ENCODE measurements at places on chromosomes 5 and 9.
A peak's percentile ranks its signal among the peaks of the same experiment; 100 is the strongest.

DNA sequence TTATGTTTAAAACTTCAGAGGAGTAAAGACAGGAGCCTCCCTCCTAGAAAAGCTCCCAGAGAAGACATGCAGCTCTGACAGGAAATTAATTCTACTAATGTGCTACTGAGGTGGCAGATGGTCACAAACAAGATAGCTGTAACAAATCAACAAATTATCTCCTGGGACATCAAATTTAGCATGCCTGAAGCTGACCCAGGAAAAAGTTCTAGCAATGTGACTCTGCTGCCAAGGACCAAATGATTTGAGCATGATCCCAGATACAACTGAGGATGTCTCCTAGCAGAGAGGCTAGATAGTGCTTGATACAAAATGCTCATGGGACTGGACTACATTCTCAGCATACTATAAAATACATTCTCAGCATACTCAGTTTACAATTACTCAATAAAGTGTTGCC is 413.5 kb upstream of the SMC2 start:
- DNase-seq, result no peak

- no peak for DNase-seq
Measured at GRCh38 chr5:171629628-171630349, 155.8 kb upstream of the SMIM23 start.

DNA sequence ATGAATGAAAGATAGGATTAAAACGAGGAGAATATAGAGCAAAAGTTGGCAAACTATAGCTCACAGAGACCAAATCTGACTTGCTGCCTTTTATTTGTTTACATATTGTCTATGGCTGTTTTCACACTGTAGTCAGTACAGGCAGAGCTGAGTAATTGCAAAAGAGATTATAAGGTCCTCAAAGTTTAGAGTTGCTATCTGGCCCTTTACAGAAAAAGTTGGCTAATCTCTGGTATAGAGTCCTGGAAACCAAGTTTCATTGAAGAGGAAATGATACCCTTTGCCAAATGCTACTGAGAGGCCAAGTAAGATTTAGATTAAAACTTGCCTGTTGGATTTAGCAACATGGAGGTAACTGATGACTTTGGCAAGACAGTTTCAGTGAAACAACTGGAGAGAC is 36.0 kb downstream of the LYRM7 start:
- DNase-seq, result no peak

- DNase-seq, result no peak
Measured at GRCh38 chr9:35664531-35665470, at the start of gene ARHGEF39. Gene ARHGEF39 (minus strand): TSS chr9:35665195. CDS start chr9:35665169, 26 bp downstream.

DNA sequence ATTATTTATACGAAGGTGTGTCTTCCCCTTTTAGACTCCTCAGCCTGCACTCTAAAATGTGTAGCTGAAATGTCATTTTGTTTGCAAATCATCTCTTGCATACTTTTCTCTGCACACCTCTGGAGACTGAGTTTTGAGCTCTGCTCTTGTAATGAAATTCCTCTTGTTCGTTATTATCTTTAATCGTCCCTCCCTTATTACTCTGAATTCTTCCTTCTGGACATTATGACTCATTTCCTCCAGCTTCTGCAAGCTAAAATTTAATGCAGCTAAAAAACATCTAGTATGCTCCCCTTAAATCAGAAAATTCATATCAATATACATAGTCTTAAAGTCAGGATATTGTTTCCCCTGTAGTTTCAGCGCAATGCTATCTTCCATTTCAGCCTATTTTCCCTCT is 13.5 kb downstream of the ISL1 start:
- DNase-seq, result no peak

DNA sequence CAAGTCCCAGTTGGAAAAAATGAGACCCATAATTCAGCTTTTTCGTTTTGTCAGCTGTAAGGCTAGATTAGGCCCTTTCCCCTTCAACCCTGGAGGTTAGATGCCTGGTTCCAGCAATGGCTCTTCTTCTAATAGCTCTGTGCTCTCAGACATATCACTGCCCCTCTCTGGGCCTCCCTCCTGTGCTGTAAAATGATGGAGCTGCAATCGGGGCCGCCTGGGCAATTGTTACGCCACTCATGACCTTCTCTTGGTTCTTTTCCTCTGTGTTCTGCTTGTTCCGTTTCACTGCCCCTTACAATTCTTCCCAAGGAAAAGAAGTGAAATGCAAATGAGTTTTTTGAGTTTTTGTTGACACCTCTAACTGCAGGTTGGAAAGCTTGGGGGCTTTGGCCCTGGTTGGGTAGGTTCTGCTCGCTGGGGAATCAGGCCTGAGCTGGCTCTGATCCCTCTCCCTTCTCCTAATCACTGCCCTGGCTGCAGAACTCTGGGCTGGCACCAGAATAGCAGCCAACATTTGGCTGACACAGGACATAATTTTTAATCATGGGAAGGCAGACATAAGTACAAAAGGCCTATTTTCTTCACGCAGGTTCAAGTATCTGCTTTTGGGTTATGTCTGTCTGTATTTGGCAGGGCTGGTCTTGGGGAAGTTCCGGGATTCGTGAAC is 110.9 kb downstream of the FOXD1 start:
- no peak for DNase-seq

GRCh38 chr9:2557693-2558092 is 63.9 kb upstream of the VLDLR start:
- DNase-seq, result no peak

GRCh38 chr9:91433180-91433579 is 9.5 kb upstream of the NFIL3 start:
- DNase-seq, result no peak

- no peak for DNase-seq
Measured at GRCh38 chr5:16866273-16866672, 69.8 kb downstream of the MYO10 start.

DNA sequence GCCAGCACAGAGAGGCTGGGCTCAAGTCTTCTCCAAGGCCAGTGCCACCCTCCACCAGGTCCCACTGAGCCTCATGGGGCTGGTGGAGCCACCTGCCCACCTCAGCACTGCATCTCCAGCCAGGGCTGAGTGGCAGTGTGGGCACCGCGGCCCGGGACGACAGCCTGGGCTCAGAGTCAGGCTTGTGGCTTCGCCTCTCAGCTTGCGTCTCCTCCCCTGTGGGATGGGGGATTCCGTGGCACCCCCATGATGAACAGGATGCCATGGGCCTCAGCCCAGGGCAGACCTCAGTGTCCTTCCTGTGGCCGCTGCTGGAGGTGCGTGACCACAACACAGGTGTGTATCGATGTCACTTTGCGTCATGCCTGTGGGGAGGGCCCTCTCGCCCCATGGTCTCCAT is 136.4 kb upstream of the PPP1R26 start:
- DNase-seq, result no peak

GRCh38 chr5:80754900-80755299 is 100.1 kb upstream of the DHFR start:
- DNase-seq, result no peak

- DNase-seq, result no peak
Measured at GRCh38 chr5:150514708-150515211, 6.8 kb downstream of the NDST1 start.

- no peak for DNase-seq
Measured at GRCh38 chr9:128771094-128771721, 519 bp downstream of the ZER1 start.

DNA sequence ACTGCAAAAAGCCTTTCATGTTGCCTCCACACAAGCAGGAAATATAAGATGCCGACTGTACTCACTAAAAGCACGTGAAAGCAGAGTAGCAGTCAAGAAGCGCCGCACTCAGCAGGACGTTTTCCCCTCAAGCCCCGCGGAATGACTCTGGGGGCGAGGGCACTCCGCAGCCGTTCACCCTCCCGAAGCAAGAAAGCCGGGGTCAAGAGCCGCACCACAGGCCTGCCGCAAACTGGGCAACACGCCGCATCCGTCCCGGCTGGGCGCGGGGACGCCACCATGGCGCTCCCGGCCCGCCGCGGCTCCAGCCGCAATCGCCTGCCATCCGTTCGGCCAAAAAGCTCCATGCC is 364 bp downstream of the RPS6 start:
- DNase-seq, result no peak

- no peak for DNase-seq
Measured at GRCh38 chr5:848671-849111, 2.1 kb downstream of the ZDHHC11 start.

DNA sequence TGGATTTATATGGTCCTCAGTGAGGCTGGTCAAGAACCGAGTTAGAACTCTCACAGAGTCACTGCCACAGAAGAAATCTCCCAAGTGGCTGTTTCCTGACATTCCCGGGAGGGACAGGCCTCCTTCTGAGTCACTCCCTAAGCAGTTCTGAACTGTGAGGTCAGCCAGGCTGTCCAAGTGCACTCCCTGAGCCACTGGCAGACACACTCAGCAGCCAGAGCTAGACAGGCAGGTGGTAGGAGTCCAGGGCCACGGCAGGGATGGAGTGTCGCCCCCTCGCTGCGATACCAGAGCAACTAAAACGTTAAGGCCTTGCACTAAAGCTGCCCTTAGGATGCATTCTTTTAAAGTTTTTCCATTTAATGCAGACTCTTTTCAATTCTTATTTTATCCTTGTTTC is 3.4 kb downstream of the IL4 start:
- peak; percentile 86 for DNase-seq

GRCh38 chr5:133639850-133640528 is 27.6 kb upstream of the FSTL4 start:
- DNase-seq, result no peak

DNA sequence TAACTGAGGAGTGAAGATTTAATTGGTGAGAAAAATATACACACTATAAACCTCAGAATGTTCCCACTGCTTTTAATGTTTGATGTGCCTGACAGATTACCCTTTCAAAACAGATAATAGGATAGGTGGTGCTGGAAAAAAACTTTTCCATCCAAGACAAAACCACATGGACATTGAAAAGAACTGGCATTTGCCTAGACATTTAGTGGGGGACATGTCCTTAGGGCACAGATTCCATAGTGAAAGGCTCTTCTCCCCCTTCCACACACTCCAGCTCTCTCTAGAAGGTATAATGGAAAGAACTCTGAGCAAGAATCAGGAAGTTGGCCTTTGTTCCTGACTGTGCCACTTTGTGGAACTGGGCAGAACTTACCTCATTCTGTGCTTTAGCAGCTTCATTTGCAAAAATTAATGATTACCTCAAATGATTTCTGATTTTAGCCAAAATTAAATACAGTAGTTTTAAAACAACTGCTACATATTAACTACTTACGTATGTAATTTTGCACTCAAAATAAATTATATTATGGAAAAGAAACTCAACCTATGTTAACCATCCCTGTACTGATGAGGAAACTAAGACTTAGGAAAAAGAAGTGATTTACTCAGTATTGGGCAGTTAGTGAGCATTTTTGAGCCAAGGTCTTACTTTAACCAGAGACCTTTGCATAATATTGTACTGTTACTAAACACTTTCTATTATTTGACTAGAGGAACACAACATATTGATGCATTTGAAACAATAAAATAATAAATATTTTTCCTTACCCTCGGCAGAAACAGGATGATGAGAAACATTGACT is 43.3 kb downstream of the TMC1 start:
- no peak for DNase-seq

DNA sequence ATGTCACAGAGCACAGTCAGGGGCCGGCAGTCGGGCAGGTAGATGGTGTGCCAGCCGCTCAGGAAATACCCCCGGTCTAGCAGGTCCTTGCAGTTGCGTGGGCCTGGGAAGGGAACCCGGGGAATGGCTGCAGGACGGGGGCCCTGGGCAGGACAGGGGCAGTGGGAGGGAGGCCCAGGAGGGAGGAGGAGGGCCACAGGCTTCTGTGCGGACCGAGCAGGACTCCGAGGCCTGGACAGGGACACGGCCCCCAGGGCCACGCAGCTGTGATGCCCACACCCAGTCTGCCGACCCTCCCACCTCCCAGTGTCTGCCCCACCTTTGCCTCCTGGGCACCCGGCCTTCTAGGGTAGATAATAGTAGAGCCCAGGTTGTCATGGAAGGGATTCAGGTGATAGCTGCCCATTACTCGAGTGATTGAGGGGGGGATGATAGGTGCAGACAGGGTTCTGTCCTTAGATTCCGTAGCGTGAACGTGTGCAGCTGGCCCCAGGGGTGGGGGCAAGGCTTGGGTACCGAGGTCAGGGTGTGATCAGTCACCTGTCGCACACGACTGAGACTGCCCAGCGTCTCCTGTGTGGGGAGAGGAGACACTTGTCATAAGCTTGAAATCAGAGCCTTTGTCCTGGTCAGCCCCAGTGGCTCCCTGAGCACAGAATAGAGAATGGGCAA is 4.5 kb downstream of the FCN1 start:
- DNase-seq, result no peak

- DNase-seq, result no peak
Measured at GRCh38 chr9:82621447-82621846, 441.5 kb downstream of the RASEF start.

DNA sequence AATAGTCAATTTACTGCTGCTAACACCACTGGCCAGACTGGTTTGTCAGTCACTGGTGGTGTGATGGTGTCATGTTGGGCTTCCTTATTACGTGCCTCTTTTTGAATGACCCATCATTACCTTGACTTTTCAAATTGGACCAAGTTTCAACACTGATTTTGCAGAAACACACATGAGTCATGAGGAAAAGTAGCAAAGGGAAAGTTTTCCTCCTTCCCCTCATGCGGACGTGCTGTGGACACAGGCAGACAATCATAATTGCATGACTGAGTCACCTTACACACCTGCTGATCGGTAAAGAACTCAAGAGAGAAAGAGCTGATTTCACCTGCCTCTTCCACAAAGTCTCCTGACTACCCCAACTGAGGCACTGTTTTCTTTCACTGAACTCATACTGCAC is 324.5 kb downstream of the ARRDC3 start:
- no peak for DNase-seq

- peak; percentile 95 for DNase-seq
Measured at GRCh38 chr5:14142827-14143545, at the start of gene TRIO. Gene TRIO (plus strand): TSS chr5:14143342. CDS start chr5:14143726, 384 bp downstream.

DNA sequence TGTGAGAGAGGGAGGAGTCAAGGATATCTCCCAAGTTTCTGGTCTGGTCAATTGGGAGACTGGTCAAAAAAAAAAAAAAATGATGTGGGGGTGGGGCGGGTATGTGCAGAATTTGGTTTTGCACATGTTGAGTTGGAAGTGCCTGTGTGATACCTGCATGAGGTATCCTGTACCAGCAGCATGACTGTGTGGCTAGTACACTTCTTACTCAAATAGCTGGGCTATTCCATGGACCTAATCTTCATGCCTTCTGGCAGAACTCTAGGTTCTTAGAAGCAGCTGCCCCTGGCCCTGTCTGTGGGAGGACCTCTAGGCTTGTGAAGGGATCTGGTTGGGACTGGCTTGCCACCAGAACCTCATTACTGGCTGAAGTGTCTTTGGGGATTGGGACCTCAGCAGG is 93.5 kb downstream of the RALGPS1 start:
- DNase-seq, result no peak

- DNase-seq, result no peak
Measured at GRCh38 chr9:89444274-89444673, 53.6 kb downstream of the SEMA4D start.

DNA sequence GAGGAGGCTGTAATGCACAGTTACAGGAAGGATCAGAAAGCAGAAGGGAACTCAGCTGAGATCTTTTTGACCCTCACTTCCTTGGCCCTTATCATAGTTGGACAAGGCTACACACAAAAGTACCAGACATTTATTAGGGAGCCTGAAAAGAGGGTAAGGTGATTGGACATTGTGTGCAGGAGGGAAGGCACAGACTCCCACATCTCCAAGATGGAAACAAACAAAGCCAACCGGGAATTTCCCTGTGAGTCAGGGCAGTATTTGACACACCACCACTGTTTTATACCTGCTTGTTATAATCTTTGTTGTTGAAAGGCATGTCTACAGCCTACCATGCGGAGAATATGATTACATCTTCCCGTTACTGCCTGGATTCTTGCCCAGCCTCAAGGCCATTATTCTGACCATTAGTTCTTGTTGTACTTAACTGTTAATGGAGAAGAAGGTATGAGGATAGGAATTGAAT is 3.0 kb upstream of the CCNG1 start:
- no peak for DNase-seq

All from vagina (tissue), 2 donors.